ENCODE measurements at places on chromosomes 12 and 14. TPM values are rescaled to one million over a fixed set of nuclear protein-coding genes. Genes with fewer than 3 reads are reported as not detected.

DNA sequence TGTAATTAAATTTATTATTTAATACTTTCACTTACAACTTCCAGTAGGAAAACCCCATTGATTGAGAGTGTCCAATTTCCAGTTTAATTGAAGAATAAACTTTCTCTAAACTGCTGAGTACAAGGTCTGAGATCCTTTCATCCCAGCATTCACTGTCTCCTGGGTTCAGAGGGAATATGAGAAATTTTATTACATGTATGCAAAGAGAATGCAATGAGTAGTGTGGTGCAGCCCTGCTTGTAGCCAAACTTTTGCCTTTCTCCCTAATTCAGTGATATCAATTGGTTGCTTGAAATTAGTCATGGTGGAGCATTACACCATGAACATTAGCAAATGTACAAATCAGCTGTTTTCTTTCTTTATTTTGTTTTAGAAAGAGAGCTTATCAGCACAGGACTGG is 780.6 kb upstream of the MDGA2 start:
- DNase-seq, result no peak

DNA sequence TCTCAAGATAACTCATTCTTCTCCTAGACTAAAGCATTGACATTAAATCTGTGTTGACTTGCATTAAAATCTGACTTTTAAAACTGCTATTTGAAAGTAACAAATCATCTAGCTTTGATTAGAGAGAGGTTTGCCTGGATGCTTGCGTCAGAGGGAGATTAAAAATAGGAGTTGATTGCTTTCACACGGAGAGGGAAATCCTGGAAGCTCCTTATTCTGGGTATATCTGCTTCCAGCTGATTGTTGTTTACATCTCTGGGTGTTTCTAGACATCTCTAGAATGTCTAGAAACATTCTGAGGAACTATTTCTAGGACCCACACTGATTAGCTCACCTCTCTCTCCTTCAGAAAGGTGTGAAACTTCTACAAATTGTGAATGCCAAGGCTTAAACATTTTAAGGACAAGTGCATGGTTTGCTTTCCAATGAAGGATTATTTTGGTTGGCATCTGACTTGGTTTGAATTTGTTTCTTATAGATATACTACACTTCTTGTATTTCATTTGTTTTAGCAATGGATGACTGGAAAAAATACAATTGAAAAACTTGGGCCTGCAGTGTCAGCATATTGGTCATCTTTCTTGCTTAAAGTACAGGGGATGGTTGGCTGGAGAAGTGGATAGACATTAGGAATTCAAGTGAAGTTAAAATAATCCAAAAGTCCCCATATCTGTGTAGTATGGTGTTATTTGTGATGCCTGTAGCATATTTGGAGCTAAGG is 2.1 kb downstream of the DIP2B start:
- no peak for DNase-seq

GRCh38 chr12:104285740-104286515 is 17.6 kb upstream of the EID3 start:
- DNase-seq, result peak; percentile 34

GRCh38 chr14:24844011-24844410 is 205.9 kb downstream of the STXBP6 start:
- DNase-seq, result peak; percentile 86

DNA sequence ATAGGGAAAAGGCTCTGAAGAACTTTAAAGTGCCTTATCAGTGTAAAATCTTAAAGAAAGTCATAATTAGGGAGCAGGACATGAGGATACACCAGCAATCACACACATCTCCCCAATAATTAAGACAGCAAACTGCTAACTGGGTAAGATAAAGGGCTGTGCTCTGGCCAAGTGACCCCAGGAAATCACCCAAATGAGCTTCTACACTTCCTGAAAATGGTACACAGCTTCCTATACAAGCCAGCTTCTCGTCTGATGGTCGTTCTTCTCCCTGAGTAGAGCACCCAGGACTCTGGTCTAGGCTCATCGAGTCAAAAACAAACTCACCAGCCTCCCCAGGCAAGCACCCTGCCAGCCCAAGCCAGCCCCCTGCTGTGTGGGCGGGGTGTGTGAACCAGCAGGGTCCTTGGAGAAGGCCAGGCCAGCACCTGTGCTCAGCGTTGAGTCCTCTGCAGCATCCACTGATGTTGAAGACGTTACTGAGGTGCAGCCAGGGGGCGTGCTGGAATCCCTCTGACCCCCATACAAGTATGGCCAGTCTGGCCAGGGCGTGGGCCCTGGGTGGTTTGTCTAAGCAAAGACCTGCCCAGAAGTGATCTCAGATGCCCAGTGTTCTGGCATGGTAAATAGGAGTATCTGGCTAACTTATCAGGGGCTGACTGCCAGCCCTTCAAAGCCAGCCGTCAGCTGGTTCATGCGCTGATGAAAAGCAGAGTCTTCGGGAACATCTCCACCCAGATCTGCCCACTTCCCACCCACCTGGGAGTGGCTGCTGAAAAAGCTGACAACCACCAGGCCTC is 41.4 kb downstream of the ACTN1 start:
- DNase-seq, result peak; percentile 56

GRCh38 chr12:70543444-70543843 is 93.8 kb downstream of the PTPRB start:
- DNase-seq, result no peak

DNA sequence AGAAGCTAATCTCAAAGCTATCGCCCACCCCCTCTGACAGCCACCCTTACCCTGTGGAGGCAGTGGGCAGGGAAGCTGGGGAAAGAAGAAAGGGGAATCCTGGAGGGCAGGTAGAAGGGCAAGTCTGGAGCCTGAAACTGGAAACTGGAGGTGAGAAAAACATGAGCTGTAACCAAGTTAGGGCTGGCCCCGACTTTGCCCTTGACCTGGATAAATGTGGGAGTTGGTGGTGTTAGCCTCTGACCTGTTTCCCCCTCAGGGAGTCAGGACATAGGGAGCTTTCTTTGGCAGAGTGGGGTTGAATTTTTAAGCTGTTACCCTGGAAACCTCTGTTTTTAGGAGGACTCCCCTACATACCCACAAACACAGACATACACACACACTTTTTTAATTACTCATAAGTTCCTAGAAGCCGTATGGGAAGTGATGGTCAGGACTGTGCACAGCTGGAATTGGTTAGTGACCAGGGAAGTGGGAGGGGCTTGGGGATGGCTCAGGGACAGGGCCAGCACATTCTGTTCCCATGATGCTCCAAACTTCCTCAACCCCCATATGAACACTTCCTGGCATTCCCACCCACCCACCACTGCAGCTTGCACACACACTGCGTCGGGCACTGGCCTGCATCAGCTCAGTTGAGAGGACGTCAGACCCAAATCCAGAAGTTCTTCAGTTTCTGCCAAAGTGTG is 5.0 kb upstream of the MMP19 start:
- peak; percentile 65 for DNase-seq

- DNase-seq, result no peak
Measured at GRCh38 chr14:25753130-25753529, 703.2 kb upstream of the STXBP6 start.

DNA sequence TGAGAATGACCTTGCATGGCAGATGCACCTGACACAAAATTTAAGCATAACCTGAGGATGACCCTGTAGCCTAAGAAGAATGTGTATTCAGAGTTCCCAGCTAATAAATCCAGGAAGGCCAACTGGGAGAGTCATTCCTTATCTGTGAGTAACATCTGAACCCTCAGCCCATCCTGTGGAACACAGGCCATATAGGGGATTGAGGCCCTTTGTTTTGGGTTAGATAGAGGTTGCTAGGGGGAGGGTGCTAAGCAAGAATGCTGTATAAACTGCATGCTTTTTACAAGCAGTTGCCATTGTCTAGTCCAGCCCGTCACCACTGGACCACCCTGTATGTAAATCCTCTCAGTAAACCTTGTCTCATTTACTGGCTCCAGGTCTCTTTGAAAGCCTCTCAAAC is 77.0 kb downstream of the BICD1 start:
- DNase-seq, result no peak

- no peak for DNase-seq
Measured at GRCh38 chr12:10165421-10165820, 6.5 kb downstream of the OLR1 start.

- DNase-seq, result no peak
Measured at GRCh38 chr12:124640056-124640455, 72.6 kb upstream of the NCOR2 start.

DNA sequence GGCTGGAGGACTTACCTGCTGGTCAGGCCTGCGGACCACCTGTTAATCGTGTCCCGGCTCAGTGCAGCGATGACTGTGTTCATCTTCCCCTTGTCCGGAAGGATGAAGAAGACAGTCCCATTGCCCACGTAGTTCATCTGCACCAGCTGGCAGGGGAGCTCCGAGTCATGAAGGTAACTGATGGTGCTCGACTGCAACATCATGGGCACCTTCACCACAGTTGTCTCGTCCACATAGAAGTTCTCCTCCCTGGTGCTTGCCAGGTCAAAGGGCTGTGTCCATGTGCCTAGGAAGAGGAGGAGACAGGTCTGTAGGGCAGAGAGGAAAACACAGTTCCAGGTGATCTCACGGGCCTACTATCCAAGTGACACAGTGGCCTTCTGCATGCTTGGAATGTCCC is 13.4 kb downstream of the SERPINA6 start:
- no peak for DNase-seq

- no peak for DNase-seq
Measured at GRCh38 chr14:73788317-73788598, 63.4 kb upstream of the PTGR2 start.

DNA sequence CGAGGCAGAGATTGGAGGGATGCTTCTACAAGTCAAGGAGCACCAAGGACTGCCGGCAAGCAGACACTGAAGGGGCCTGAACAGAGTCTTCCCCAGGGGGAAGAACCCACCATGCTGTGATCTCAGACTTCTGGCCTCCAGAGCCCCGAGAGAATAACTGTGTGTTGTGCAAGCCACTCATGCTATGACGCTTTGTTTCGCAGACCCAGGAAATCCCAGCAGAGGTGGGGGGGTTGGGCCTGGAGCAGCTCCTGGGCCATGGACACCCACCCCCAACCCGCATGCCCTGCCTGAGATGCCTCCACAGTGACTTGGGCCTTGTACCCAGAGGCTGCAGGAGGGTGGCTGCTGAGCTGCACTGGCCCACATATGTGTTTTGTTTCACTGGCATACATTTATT is 31.2 kb downstream of the ARL6IP4 start:
- no peak for DNase-seq

DNA sequence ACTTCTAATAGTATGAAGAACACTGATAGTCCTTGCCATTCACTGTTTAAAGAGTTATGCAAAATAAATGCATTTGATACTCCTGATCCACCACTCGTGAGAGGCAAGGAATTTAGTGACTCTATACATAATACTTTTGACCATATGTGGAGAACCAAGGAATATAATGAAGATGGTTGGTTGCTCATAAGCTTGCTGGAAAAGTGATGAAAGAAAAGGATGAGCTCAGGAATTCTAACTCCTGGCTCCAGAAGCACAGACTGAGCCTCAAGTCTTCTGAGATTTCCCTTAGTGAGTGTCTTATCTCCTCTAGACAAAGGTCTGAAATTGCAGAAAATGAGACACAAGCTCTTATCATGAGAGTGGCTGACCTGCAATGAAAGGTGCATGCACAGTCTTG is 57.1 kb upstream of the KRAS start:
- DNase-seq, result no peak

- no peak for DNase-seq
Measured at GRCh38 chr14:99576304-99576703, 27.7 kb downstream of the CCDC85C start.

GRCh38 chr14:68264260-68264569 is 444.6 kb downstream of the RAD51B start:
- no peak for DNase-seq

GRCh38 chr14:80587096-80587724 is 354.3 kb downstream of the CEP128 start:
- DNase-seq, result peak; percentile 21

DNA sequence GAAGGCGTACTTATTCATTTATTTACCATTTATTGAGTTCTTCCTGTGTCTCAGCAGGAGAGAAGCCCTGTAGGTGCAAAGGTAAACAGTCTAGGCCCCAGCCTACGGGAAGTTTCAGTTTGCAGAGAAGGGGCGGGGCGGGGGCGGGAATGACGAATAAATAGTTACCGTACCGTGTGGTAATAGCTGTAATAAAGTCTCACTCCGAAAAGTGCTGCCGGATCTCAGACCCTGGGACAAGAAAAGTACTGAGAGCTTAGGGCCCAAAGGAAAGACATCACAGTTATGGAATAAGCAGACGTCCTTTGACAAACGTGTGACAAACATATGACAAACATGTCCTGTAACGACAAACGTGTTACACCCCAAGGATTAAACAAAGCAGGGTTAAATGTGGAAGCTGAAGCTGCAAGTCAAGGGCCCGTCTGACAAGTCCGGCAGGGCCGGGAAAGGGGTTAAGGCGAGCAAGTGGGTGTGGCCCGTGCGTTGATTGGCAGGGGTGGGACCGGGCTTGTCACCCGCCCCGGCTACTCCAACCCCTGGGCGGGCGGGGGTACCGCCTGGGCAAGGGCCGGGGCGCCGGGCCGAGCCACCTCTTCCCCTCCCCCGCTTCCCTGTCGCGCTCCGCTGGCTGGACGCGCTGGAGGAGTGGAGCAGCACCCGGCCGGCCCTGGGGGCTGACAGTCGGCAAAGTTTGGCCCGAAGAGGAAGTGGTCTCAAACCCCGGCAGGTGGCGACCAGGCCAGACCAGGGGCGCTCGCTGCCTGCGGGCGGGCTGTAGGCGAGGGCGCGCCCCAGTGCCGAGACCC is at the start of gene LRP10:
LRP10 (plus strand) TSS at position 517 of the 809 bp plus-strand sequence. CDS start 564 bp downstream, outside the sequence.
- peak; percentile 92 for DNase-seq

DNA sequence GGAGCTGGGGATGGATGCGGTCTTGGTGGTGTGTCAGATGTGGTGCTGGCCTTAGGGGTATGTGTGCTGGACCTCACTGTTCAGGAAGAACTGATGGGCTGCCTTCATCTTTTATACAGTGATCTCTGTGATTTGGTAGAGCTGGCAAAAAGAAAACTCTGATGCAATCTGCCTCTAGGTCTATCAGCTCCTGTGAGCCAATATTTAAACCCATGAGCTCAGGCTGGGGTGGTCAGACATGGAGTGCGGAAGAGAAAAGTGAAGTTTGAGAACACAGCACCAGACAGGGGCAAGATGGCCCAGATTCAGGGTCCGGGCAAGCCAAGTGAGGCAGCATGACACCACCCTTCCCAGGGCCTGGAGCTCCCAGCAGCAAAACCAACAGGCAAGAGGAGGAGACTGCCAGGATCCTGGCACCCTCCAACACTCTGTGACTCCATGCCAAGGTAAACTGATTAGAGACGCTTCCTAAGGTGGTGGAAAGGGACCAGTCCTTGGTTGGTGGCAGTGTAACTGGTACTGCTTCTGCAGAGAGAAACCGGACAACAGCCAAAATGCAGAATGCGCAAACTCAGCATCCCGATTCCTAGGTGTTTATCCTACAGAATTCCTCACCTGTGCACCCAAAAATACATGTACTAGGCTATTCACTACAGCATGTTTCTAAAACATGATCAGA is 82.3 kb downstream of the CHGA start:
- DNase-seq, result no peak

GRCh38 chr12:68529466-68529865 is 81.2 kb upstream of the RAP1B start:
- no peak for DNase-seq

GRCh38 chr12:78697817-78698415 is 166.7 kb upstream of the SYT1 start:
- no peak for DNase-seq

The CLEC9A gene
- 2.5 TPM for polyA plus RNA-seq

The KSR2 gene
- polyA plus RNA-seq, result 0.61 TPM

The SYCP3 gene
- polyA plus RNA-seq, result 1.7 TPM

The TESPA1 gene
- polyA plus RNA-seq, result 1.6 TPM

The MLXIP gene
- 51.8 TPM for polyA plus RNA-seq

The ENDOU gene
- 1.8 TPM for polyA plus RNA-seq

The CLEC4E gene
- polyA plus RNA-seq, result not detected

The DLGAP5 gene
- 11.6 TPM for polyA plus RNA-seq

The ERP27 gene
- polyA plus RNA-seq, result 33.3 TPM

The TEX52 gene
- polyA plus RNA-seq, result 2.8 TPM

The RPS6KL1 gene
- 5.4 TPM for polyA plus RNA-seq

Data from large intestine (tissue), 12 donors.